GM12892 (cell line): ENCODE measurements at places on chromosomes 2 and 18.

- DNase-seq: no peak
These were observed 97.3 kb upstream of the SNTG2 start for GRCh38 chr2:853203-853870.

DNA sequence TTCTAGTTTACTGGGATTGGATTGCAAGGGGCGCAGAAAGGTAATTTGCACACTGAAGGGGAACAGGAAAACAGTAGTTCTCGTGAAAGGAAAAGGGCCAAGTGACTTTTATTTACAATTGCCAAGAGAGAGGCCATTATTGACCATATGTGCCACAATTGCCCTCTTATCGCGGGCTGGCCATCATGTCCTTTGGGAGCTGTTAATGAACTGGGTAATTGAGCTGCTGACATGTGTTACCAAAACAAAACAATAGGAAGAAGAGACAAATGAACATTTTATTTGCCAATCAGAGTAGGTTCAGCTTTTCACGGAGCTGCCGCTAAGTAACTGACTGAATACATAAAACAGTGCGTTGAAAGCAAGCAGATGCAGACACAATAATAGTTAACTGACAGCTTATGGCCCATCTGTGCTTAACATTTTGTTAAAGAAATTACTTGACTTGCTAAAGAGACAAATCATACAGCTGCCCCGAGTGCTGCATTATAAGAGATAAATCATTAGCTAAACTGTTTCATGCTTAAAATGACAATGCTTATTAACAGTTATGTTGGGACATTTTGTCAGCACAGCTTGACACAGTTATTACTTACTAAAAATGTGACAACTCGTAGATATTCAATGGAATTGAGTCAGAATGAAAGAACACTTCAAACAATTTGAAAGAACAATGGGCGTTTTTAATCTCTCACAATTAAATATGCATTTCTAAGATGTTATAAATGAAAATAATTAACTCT lies 57.5 kb downstream of the PAX3 start:
- no peak for DNase-seq

DNA sequence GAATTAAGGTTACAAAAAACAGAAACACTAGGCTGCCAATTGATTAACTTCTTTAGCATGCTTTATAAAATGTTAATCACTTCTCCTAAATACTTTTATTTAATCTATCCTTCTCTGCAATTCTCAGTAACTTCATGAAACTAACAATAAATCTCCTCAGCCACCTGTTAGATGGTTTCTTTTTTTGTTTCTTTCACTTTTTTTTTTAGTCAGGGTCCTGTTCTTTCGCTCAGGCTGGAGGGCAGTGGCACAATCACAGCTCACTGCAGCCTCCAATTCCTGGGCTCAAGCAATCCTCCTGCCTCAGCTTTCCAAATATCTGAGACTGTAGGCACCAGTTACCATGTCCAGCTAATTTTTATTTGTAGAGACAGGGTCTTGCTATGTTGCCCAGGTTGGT lies 213.4 kb upstream of the STK17B start:
- no peak for DNase-seq

DNA sequence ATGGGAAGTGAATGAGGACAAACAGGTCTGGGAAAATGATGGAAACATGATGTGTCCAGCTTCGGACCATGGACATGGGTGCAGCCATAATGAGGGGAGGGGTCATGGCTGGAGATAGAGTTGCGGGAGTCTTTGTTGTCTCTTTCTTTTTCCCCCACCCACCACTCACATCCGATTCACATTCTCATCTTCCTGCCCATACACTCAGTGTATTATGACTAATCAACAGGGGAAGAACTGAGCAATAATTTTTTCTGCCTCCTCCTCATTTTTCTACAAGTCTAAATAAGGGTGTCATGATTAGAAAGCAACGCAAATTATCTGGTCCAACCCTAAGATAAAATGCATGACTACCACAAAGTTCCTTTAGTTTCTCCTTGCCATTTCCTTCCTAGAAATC lies 5.7 kb upstream of the SERPINB2 start:
- DNase-seq: no peak

- DNase-seq: no peak
These were observed 217.8 kb upstream of the NXPH2 start for GRCh38 chr2:138997856-138998517.

DNA sequence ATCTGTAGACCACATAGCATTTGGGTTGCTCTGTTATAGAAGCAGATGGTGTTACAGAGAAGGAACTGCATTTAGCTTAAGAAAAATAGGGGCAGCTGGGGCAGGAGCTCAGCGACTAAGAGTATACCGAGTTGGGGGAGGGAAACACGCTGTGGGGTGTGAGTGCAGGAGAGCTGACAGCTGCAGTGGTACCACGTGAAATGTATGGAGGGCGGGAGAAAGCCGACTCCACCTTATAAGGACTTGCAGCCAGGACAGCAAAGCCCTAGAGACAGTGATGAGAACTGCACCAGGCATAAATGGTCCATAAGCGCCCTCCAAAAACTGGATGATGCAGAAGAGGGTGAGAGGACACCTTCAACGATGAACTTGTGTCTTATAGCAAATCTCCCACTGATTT lies 237.6 kb downstream of the PRKCE start:
- DNase-seq: peak; percentile 38

DNA sequence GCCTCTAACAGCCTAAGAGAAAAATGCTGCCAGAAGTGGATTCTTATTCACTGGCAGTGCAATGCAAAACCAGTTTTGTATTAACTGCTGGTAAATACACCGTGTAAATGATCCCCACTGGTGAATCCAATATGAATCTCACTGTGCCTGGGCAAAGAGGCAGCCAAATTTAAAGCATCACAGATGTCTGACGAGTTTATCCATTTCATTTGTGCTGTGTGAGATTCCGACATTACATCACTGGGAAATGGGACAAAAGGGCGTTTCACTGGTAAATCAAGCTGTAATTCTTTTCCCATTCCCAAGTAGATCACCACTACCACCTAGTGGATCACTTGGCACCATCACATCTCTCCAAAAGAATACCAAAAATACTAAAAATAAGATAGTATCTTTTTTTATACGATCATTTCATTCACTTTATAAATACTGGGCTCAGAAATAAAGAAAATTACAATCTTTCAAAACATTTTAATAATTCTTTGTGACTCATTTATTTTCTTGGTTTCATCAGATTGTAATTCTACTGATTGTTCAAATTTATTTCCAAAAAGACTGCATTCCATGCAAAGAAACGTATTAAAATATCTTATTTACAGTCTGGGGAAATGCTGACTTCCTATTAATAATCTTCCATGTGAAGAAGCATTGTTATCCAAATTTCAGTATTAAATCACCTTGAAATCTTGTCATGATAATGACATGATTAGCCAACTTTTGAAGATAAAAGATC lies 125.6 kb downstream of the GRB14 start:
- DNase-seq: no peak

- DNase-seq: peak; percentile 75
These were observed at the start of gene CXCR4 for GRCh38 chr2:136117909-136118818. Gene CXCR4, minus strand, starts transcription at chr2:136118149. Its CDS starts 89 bp downstream, at chr2:136118060.

GRCh38 chr2:237060534-237061312 lies 25.0 kb upstream of the COPS8 start:
- DNase-seq: peak; percentile 30

DNA sequence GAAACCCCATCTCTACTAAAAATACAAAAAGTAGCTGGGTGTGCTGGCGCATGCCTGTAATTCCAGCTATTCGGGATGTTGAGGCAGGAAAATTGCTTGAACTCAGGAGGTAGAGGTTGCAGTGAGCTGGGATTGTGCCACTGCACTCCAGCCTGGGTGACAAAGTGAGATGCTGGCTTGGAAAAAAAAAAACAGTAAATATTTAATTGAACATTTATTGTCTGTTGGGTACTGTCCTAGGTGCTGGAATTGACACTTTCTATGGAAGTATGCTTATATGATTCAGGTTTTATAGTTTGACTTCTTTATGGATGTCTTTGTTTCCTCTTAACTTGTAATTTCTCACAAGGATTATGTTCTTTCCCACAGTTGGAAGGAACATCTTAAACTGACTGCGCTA lies 633.1 kb upstream of the SETBP1 start:
- no peak for DNase-seq

DNA sequence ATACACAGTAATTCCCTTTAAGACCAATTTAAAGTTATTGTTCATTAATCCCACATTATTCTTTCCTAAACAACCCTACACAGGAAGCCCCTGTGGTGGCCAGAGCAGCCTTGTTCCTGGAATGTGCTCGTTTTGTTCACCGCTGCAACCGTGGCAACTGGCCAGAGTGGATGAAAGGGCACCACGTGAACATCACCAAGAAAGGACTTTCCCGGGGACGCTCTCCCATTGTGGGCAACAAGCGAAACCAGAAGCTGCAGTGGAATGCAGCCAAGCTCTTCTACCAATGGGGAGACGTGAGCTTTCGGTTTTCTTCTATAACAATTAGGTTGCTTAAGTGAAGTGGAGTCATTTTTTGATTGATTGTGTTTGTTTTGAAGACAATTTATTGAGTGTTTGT lies 101.0 kb downstream of the UNC80 start:
- DNase-seq: no peak

DNA sequence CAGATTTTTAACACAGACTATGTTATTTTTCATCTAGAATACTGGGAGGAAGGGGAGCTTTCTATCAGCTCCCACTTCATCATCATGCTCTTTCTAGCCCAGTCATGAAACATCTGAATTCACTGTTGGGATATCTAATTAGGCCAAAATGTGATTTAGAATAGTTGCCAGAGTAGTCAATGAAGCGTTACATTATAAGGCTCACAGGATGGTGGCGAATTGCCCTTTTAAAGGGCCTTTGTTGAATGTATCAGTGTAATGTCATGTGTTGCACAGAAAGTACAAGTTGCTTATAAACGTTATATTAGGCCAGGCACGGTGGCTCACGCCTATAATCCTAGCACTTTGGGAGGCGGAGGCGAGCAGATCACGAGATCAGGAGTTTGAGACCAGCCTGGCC lies 45.6 kb downstream of the PDE1A start:
- no peak for DNase-seq

- DNase-seq: no peak
These were observed 41.4 kb downstream of the PDIA6 start for GRCh38 chr2:10770956-10771750.

DNA sequence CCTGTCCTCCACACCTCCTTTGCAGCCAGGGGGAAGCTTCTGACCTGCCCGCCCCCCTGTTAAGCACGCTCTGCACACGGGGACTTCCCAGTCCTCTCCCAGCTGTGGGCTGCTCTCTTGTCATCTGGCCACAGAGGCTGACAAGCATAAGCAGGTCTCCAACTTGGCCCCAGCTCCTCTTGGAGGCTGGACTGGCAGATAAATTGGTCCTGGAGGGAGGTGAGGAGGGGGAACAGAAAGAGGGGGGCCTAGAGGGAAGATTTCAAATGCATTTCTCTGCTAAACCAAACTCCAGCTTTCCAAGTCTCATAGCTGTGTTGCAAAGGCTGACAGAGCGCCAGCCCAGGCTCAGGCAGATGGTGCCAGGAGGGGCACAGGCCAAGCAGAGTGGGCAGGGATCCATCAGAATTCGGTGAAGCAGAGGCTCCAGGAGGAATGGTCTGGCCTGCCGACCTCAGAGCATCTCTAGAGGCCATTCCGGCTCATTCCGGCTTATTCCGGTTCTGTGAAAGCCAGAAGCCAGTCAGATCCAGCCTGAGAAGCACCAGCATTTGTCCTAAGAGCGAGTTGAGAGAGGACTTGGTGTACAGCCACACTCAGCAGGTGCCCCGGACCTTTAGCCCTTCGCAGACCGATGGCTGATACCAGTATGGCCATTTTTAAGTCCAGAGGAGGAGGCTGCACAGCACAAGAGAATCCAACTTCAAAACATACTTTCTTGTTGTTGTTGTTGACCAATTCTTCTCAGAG lies 508.9 kb upstream of the MYT1L start:
- DNase-seq: no peak

- DNase-seq: no peak
These were observed 340.8 kb downstream of the NUP35 start for GRCh38 chr2:183465048-183465447.

DNA sequence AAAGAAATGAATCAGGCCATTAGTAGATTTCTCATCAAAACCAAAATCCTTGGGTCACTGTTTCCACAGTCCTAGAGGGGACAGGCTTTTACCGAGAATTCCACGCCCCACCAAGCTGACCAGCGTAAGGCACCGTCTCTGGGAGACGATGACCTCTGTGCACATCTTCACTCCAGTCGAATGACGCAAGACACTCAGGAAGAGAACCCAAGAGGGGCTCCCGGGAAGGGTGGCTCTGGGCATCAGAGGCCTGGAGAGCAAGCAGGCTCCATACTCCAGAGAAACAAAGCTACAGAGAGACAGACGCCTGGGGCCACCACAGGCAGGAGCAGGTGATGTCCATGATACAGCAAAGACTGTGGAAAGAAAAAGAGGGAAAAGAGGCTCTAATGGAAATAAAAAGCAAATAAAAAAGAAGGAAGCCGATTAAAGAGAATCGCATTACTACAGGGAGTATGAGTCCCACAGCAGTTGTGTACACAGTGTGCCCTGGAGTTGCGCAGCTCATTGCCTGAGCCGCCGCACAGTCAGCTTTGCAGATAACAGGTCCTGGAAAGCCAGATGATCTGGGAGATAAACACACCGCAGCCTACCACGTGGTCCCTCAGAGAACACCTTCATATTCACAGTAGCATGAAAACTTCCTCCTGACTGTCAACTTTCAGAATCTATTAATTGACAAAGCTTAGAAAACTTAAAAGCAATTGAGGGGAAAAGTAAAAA lies 572.7 kb upstream of the SALL3 start:
- DNase-seq: no peak

- DNase-seq: no peak
These were observed 32.7 kb downstream of the RAB27B start for GRCh38 chr18:54860941-54861340.

DNA sequence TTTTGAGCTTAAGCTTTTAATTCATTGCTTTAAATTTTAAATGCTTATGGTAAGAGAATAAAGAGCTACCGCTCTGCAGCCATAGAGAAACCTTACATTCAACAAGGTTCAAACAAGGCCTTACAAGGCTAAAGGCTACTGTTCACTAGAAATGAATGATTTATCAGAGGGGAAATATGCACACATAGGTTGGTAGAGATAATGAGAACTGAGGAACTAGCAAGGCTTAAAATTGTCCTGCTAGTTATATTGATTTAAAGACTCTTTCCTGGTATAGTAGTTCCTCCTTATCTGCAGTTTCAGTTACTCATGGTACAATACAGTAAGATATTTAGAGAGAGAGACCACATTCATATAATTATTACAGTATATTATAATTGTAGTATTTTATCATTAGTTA lies 193.4 kb downstream of the WDR7 start:
- no peak for DNase-seq

DNA sequence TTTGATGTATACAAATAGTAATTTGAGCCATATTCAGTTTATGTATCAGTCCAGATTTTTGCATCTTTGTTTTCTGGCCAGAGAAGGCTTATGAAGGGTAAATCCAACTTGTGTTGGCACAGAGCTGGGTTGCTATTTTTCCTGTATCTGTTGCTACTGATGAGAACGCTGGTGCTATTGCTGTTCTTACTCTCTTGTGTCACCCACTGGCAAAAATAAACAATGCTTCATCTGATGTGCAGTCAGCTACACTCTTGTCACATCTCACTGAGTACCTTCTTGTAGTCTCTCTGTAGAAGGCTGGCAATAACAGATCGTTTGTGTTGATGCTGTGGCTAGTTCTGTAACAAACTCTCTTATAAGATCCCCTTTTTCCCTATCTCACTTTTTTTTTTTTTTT lies 323.4 kb downstream of the CDH19 start:
- no peak for DNase-seq
